ENCODE measurements at places on chromosomes 7 and 10.

GRCh38 chr7:29783671-29784070 lies 22.6 kb upstream of the WIPF3 start:
- DNase-seq, result no peak

GRCh38 chr10:75932921-75933320 lies 501.5 kb downstream of the LRMDA start:
- no peak for DNase-seq

DNA sequence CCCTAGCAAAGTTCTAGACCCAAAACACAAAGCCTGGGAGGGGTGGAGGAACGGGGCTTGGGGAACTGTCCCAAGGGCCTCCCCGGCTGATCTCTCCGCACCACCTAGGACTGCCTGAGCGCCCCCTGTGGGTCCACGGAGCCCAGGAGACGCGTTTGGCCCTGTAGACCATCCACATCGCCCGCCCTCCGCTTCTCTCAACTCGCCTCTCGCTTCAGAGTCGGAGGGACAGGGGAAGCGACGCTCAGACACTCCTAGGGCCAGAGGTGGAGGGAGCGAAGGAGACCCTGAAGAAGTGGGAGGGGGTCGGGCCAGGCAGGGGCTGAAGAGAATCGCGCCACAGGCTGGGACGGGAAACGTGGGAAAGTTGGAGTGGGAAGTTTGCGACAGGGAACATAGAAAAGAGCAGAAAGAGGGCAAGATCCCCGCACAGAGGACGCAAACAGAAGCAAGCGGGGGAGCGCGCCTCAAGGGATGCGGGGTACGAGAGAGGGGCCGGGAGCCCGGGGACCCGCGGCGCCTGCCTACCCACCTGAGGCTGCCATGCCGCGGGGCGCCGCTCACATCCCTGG lies 378 bp downstream of the PIK3AP1 start:
- peak; percentile 70 for DNase-seq

GRCh38 chr7:117127585-117128168 lies 174.4 kb downstream of the ST7 start:
- peak; percentile 50 for DNase-seq

GRCh38 chr10:24706479-24707118 lies 17.1 kb downstream of the ARHGAP21 start:
- DNase-seq, result peak; percentile 24

- no peak for DNase-seq
Observed at GRCh38 chr10:128848810-128849209, 618.2 kb upstream of the MGMT start.

DNA sequence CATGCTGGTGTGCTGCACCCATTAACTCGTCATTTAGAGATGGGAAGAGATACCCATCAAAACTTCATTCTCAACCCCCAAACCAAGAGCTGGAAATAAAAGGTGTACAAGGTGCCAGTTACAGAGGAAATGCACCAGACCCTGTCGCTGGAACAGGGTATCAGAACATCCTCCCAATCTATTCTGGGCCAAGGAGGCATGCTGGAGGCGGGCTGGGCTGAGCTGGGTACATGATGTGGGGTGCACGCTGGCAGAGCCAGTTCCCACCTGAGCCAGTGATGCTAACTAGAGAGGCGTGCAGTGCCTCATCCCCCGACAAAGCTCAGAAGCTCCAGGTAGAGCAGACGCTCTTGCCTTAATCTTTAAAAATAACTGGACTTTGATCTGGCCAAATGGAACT lies 70.1 kb downstream of the NPSR1 start:
- no peak for DNase-seq

DNA sequence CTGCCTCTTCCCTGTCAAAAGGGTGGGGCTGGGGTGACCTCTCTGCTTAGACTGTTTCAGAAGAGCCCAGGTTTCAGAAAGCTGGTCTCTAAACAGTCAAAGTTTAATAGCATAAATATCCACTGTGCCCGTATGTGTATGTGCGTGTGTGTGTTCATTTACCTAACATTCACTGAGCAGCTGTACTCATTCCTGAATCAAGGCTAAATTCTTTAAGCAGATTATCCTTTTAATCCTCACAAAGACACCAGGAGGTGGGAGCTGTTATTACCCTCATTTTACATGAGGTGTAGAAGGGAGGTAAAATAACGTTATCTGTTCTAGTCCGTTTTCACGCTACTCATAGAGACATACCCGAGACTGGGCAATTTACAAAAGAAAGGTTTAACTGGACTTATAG lies 72.2 kb downstream of the RSU1 start:
- DNase-seq, result no peak

GRCh38 chr7:39459636-39460035 lies 106.6 kb upstream of the YAE1 start:
- no peak for DNase-seq

- DNase-seq, result no peak
Observed at GRCh38 chr7:19024261-19024660, 93.2 kb downstream of the TWIST1 start.

GRCh38 chr10:13946209-13946460 lies 359.4 kb downstream of the PRPF18 start:
- DNase-seq, result no peak

GRCh38 chr10:119505131-119505551 lies 37.4 kb downstream of the RGS10 start:
- DNase-seq, result no peak

DNA sequence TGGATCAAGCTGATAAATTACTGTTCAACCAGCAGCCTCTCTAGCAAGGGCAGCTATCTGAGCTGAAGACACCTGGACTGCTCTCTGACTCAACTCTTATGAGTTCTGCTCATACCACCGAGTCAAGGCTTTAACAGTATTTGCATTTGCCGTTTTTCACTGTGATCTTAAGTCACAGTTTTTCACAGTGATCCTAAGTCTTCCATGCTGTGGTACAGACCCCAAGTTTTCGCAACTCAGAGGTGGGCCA lies 31.3 kb downstream of the PIP4K2A start:
- DNase-seq, result no peak

DNA sequence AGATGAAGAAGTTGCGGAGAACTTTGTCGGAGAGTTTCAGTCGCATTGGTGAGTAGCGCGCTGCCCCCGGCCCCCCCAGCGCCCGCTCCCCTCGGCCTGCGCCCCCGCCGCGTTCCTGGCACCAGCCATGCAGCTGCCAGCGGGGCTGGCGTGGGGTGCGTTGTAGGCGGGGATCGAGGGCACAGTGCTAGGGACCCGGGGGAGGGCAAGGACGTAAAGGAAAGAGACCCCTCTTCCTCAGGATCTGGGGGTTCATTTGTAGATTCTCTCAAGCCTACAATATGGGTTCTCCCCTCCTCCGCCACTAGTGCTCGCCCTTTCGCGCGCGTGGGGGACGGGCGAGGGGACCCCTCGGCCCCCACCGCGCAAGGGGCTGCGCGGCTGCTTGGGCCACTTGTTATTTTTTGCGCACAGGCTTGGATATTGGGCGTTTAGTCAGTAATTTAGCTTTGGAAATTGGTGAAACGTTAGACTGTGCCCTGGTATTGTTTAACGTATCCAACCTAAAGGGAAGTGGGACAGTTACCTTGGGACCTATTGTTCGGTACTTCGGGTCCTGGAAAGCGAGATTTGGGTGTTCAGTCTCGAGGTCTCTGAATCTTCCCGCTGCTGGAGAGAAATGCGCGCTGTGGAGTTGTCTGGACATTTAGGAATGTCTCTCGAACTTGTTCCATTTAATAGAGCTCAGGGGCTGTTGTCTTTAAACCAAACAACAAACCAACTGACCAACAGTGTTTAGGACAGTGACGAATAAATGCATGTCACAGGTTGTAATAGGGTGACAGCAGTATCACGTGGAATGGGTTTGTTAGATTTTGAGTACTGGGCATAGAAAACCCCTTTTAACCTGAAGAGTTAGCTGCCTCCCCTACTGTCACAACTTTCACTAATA lies 796 bp downstream of the CDK14 start:
- no peak for DNase-seq

- no peak for DNase-seq
Observed at GRCh38 chr7:36062154-36062815, 90.8 kb upstream of the EEPD1 start.

DNA sequence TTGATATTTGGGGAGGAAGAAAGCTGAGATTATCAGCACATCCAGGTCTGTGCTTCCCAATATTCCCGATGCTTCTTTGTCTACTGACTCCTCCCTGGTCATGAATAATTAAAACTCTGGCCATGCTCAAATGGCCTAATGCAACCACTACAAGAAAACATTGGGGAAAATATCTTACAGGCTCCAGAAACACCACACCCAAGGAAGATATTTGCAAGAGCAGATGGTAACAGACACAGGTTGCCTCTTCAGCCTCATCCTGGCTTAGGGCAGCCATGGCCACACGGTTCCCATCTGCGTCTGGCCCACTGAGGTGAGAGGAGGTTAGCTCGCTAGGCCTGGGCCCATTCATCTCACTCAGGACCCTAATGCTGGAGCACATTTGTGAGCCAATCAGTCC lies 108.4 kb upstream of the SDK1 start:
- DNase-seq, result no peak

GRCh38 chr7:44292420-44292817 lies 33.0 kb downstream of the CAMK2B start:
- no peak for DNase-seq

GRCh38 chr7:110003827-110004226 lies 1087.1 kb upstream of the LRRN3 start:
- no peak for DNase-seq

- no peak for DNase-seq
Observed at GRCh38 chr10:47055386-47056246, 144.4 kb downstream of the PTPN20 start.

DNA sequence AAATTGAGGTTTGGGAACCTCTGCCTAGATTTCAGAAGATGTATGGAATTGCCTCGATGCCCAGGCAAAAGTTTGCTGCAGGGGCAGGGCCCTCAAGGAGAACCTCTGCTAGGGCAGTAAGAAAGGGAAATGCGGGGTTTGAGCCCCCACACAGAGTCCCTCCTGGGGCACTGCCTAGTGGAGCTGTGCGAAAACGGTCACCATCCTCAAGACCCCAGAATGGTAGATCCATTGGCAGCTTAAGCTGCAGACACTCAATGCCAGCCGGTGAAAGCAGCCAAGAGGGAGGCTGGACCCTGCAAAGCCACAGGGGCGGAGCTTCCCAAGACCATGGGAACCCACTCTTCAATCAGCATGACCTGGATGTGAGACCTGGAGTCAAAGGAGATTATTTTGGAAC lies 15.0 kb upstream of the TFEC start:
- no peak for DNase-seq

DNA sequence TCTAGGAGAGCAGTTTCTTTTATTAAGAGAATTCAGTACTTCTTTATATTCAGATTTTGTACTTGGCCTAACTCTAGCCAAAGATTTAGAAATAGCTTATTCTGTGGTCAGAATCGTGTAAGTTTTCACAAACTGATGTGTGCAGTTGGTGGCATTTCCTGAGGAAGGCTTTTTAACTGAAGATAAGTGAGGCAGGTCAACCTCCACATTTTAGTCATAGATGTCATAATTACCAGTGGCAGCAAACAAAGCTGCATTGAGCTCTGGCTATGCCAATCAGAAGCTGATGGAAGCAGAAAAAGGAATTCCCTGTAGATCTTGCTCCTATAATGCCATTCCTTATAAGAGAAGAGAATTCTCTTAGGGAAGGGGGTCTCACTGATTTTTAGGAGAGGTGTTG lies 141.3 kb upstream of the SP8 start:
- DNase-seq, result no peak

- no peak for DNase-seq
Observed at GRCh38 chr7:7751243-7752092, 33.1 kb upstream of the RPA3 start.

GRCh38 chr7:94062372-94062771 lies 58.2 kb upstream of the BET1 start:
- no peak for DNase-seq

GRCh38 chr7:18590744-18591340 lies 95.3 kb downstream of the HDAC9 start:
- no peak for DNase-seq

DNA sequence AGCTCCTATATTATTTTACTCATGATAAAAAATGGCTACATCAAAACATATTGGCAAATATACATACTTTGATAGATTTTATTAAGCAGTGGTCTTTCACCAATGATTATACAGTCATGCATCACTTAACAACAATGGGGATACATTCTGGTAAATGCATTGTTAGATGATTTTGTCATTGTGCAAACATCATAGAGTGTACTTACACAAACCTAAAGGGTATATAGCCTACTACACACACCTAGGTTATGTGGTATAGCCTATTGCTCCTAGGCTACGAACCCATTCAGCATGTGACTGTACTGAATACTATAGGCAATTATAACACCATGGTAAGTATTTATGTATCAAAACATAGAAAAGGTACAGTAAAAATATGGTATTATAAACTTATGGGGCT lies 98.9 kb upstream of the IL6 start:
- no peak for DNase-seq

DNA sequence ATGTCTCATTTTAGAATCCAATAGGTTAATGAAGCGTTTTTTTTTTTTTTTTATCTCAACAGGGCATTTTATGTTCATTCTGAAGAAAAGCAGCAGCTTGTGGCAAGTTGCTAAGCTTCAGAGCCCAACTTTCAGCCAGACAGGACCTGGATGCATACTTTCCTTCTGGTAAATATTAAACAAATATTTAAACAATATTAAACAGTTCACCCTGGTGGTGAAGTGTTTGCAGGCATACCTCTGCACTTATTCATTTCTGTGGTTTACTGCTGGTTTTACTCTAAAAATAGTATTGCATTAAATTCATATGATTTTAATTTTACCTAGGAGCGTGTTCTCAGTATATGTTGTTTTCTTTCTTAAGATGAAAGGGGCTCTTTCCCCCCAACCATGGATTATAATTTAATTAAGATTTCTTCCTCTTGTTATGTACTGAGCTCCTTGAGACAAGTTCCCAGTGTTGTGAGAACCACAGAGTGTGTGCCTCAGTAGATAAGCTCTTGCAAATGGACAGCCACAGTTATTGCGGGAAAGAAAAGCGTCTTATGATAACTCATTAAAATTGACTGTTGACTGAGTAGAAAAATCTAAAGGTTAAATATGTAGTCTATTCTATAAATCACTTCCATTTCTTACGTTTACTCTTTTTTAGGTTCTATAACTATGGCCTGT lies 155.8 kb downstream of the MALRD1 start:
- DNase-seq, result no peak

DNA sequence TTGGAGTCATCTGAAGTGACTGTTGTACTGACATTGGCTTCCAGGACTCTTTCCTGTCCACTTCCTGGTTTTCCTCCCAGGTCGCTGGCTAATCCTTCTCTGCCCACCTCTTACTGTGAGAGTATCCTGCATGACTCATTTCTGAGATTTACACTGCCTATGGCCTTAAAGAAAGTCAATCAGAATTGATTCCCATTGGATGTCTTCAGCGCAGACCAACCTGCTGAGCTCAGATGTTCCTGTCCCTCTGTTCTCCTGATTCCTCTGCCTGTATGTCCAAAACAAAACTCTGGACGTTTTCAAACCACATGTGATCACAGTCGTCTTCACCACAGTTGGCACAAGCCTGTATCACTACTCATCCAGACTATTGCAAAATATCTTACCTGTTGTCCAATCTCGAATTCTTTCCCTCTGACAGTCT lies 262.1 kb downstream of the CREB5 start:
- DNase-seq, result no peak

- no peak for DNase-seq
Observed at GRCh38 chr7:51640841-51641240, 324.2 kb upstream of the COBL start.

- no peak for DNase-seq
Observed at GRCh38 chr7:128376077-128376476, 14.6 kb upstream of the PRRT4 start.

All from activated CD8-positive, alpha-beta memory T cell treated with anti-CD3 and anti-CD28 coated beads, Interleukin-2, amount 50 U/mL, for 4 hours (primary cell).